ENCODE measurements at places on chromosomes 3 and 15.

GRCh38 chr3:9377981-9378380 lies 15.1 kb downstream of the THUMPD3 start:
- no peak for DNase-seq

DNA sequence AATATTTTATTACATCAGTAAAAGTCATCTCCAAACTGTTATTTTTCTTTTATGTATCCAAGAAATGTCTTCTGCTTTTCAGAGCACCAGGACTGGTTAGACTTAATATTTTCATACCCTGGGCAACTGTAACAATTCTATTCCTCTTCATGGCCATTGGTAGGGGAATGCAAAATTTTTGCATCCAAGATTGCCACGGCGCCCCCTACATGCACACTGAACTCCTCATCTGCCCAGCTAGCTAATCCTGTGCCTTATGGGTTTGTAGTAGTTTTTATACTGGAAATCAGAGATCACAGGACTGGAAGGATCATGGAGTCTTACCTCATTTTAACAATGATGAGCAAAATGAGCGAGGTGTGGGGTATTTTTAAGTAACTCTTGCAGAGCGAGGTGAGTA lies 74.2 kb downstream of the CRTC3 start:
- DNase-seq, result peak; percentile 25

DNA sequence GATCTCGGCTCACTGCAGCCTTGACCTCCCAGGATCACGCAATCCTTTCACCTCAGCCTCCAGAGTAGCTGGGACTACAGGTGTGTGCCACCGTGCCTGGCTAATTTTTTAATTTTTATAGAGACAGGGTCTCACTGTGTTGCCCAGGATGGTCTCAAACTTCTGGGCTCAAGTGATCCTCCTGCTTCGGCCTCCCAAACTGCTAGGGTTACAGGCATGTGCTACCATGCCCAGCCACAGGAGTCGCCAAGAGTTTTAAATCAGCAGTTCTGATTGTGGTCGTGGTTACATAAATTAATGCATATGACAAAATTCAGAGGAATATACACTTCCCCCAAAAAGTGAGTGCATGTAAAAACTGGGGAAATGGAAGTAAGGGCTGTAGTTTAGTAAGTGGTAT lies 32.9 kb downstream of the MEGF11 start:
- no peak for DNase-seq

DNA sequence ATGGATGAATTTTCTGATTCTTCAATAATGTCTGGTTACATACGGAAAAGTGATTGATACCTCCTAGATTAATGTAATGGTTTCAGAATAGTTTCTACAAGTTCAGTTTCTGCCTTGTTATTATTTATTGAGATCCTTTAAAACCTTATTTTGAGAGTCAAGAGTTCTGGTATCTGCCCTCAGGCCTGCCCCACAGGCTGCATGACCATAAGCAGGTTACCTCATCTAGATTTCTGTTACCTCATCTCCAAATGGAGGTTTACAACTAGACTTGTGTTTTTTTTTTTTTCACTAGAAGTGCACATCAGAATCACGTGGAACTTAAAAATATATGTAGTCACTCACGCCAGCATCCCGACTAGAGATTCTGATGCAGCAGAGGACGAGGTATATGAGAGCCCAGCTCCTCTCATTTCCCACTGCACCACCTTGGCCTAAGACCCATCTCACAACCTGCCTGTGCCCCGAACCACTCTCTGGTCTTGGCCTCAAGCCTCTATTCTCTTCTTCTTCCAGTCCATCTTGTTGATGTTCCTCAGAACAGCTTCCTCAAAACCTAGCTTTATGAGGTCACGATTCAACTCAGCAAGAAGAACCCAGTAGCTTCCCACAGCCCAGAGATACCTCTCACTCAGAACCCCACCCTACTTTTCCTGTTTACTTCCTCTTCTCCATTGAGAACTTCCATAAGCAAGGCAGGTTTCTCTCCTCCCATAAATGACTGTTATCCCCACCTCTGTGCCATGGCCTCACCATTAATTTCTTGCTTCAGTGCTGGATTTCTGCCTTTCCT lies 353.4 kb downstream of the CHST2 start:
- DNase-seq, result no peak

- DNase-seq, result peak; percentile 44
Observed at GRCh38 chr15:76987896-76988860, 6.7 kb upstream of the PSTPIP1 start.

GRCh38 chr3:166085164-166085856 lies 248.1 kb upstream of the BCHE start:
- no peak for DNase-seq

DNA sequence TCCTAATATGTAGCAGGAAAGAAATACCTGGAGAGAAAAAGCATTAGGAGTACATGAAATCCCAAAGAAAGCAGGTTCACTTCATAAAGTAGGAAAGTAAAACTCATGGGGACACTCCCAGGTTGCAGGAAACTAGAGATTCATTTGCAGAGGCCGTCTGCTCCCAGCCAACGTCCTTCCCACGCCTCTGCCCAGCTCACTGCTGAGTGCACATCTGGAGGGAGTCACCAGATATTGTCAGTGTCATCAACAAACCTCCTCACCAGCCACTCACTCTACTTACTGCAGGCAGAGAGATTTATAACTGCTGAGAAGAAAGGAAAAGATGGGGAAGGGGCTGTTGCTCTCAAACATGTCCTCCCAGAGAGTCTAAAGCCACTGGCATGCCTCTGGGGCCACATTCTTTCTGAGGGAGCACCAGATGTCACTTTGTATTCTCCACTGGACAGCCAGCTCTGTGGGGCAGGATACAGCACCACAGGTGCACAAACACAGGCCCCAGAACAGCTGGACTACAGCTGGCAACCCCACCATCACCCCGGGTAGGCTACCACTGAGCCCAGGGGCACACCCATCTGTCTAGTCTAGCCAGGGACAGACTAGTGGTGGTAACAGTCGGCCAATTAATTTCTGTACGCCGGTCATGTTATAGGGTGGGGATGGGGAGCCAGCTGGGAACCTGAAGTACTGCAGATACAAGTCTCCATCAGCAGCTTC lies 64.5 kb downstream of the NPTN start:
- no peak for DNase-seq

DNA sequence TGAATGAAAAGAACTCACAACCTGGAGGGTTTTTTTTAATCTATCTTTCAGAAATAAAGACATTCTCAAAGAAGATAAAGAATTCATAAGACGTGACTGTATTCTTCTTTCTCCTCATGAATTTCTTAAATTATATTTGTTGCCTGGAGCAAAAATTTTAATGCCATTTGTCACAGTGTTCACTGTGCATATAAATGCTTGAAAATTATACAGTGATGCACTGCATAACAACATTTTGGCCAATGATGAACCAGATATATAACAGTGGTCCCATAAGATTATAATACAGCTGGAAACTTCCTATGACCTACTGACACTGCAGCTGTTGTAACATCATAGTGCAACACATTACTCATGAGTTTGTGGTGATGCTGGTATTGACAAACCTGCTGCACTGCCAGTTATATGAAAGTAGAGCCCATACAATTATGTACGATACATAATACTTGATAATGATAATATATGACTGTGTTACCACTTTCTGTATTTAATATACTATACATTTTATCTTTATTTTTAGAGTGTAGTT lies 67.3 kb downstream of the P2RY1 start:
- DNase-seq, result no peak

DNA sequence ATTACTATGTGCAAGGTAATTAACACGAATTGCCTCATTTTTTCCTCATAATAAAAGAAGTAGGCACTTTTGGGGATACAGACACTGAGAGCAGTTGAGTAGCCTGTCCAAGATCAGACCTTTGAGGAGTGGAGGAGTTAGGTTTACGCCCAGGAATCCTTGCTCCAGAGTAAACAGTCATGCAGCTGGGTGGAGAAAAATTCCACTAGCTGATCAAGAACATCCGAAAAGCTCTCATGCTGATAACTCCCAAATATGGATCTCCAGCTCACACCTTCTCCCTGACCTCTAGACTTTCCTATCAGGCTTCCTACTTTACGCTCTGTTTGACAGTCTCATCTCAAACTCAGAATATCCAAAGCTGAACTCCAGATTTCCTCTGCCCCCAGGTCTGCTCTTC lies 53.3 kb downstream of the ST6GAL1 start:
- DNase-seq, result no peak

- DNase-seq, result no peak
Observed at GRCh38 chr3:71547249-71548198, 36.0 kb downstream of the FOXP1 start.

DNA sequence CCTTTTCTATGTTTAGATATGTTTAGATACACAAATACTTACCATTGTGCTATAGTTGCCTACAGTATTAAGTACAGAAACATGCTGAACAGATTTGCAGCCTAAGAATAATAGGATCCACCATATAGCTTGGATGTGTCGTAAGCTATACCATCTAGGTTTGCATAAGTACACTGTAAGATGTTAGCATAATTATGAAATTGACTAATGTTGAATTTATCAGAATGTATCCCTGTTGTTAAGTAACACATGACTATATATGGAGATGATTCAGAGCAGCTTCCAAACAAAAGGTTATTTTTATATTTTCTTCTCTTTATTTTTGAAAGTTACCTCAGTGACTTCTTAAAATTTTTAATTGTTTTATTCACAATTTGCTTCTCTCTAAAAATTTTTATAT lies 2.4 kb downstream of the SLC28A2 start:
- DNase-seq, result no peak

- no peak for DNase-seq
Observed at GRCh38 chr3:60916546-60916945, 334.7 kb downstream of the FHIT start.
